Panc1 (cell line): ENCODE measurements at places on chromosomes 16 and 17. TPM values are rescaled to one million over a fixed set of nuclear protein-coding genes. Genes with fewer than 3 reads are reported as not detected.

UTS2R gene
- total RNA-seq = 0.39 TPM

TMEM100 gene
- 0.10 TPM for total RNA-seq

CYLD gene
- total RNA-seq = 10.1 TPM

NLRP1 gene
- 0.57 TPM for total RNA-seq

ZNF174 gene
- 14.4 TPM for total RNA-seq

TUBG2 gene
- total RNA-seq = 25.5 TPM
